ENCODE measurements at places on chromosomes 11 and 22. TPM values are rescaled to one million over a fixed set of nuclear protein-coding genes. Genes with fewer than 3 reads are reported as not detected.

The SNX32 gene
- total RNA-seq = not detected

GRCh38 chr11:23789938-23790371 is 706.9 kb upstream of the LUZP2 start:
- no peak for DNase-seq
- H3K27me3 ChIP-seq = no peaks in the 10 kb centered on the region
- no peaks in the 10 kb centered on the region for H3K4me1 ChIP-seq
- H3K36me3 ChIP-seq = no peaks in the 10 kb centered on the region
- no peak overlapping the region for H3K27ac ChIP-seq
- H3K4me3 ChIP-seq = no peak overlapping the region

DNA sequence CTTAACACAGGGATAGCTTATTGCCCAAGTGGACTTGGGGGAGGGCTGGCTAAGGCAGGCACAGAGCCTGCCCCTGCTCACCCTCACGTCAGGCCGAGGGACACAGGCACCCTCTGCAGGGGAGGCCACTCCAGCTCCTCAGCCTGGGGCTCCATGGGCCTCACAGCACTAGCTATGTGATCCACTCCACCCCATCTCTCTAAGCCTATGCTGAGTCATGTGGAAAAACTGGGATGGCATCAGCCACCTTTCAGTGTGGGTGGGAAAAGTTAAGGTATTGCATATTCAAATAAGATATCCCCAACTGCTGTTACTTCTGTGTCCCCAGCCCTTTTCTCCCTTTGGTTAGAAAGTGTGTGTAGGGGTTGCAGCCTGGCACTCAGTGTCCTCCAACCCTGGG is 22.3 kb downstream of the RANGAP1 start:
- no peak overlapping the region for H3K4me3 ChIP-seq
- no peak for DNase-seq
- no peaks in the 10 kb centered on the region for H3K27me3 ChIP-seq
- H3K4me1 ChIP-seq = no peaks in the 10 kb centered on the region
- no peak overlapping the region for H3K27ac ChIP-seq

DNA sequence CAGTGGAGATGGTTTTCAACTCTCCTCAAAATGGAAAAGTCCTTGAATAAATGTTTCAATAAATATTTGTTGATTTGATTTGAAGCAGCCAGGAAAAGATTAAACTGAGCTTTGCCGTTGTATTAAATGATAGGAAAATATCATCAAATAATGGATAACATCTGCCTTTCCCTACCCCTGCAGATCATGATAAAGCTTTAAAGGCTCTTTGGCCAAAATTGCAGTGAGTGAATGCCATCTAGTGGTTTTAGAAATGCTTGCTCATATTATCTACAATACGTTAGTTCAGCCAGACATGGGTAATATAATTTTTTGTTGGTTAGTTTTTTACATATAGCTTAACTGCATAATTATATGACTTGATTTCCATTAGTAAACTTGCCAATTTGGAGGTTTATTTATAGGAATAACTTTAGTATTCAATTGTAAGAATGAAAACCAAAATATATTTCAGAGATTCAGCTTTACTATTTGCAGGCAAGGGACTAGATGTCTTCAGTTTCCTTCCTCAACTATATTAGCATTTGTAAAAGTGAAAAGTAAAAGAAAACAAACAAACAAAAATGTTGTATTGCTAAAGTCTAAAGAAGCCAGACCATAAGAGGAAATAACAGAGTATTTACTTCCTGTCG is 159.2 kb downstream of the MSANTD4 start:
- no peak for DNase-seq
- no peak overlapping the region for H3K27ac ChIP-seq

DNA sequence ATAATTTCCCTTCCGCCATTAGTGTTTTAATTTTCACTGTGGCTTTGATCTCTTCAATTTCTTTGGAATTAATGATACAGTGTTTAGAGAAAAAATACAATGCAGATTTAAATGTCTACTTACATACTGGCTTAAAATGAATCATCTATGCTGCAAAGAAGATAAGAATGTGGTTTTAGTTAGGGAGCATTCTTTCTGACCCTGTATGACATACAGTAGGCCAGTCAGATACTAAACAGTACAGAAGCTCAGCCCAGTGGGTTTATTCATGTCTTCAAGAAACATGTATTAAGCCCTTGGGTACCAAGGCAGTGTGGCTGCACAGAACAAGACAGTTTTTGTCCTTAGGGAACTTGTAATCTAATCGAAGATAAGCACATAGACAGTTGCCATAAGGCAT is 268.8 kb downstream of the DDX10 start:
- peaks cover 11% of the 10 kb centered on the region for H3K4me1 ChIP-seq
- no peaks in the 10 kb centered on the region for H3K36me3 ChIP-seq
- no peaks in the 10 kb centered on the region for H3K27me3 ChIP-seq
- H3K4me3 ChIP-seq = no peak overlapping the region
